ENCODE measurements at places on chromosomes 1 and 21.

DNA sequence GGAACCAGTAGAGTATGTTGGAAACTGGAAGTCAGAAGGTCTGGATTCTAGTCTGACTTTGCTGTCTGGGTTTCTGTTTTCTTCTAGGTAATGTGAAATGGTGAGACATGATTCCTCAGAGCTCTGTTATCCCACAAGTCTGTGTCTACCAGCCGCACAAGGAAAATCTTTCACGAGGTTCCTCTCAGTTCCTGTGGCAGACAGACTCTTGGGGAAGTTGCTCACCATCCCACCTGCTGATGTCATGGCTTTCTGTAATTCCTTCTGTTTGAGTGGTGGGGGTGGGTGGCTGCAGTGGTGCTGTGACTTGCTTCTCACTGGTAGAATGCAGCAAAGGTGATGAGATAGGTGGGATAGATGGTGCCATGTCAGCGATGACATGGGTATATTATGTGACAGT lies 17.1 kb upstream of the SCMH1 start:
- DNase-seq: no peak

- DNase-seq: no peak
These were observed 21.7 kb downstream of the BCAR3 start for GRCh38 chr1:93659822-93660503.

DNA sequence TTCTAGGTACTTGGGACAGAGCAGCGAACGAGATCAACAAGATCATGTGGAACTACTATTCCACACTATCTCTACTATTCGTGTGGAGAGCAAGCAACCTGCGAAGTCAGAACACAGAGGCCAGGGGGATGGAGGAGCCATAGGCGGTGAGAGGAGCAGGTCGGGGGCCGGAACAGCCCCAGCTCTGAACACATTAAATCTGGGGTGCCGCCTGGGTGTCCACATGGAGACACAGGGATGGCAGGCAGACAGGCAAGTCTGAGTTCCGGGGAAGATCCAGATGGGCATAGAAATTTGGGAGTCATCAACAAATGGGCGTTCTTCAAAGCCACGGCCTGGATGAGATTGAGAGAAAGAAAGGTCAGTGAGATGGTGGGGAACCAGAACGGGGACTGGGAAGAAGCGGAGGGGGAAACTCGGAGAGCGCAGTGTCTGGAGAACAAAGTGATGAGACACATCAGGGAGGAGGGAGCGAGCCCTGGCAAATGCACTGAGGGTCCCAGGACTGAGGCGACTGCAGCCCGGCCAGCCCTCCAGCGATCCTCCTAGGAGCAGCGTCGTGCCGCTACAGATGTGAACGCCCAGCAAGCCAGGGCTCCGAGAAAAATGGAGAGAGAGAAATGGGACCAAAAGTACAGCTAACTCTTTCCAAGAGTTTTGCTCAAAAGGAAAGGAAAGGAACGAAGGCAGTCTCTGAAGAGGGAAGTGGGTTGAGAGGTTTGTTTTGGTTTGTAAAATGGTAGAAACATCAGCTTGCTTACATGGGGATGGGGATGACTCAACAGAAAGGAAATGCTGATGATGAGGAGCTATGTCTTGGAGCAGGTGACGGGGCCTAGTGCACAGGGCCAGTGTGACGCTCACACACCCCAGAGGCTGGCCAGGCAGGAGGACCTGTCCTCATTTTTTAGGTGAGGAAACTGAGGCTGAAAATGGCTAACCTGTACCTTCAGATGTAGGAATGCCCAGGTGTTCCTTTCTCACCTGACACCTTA lies 84.5 kb downstream of the GLIS1 start:
- no peak for DNase-seq

- DNase-seq: no peak
These were observed 38.1 kb upstream of the C1orf105 start for GRCh38 chr1:172382406-172382805.

GRCh38 chr1:156480411-156481192 lies 20.0 kb downstream of the MEF2D start:
- peak; percentile 62 for DNase-seq

- no peak for DNase-seq
These were observed 27.2 kb downstream of the RGS1 start for GRCh38 chr1:192602757-192603156.

GRCh38 chr1:97138515-97139032 lies 417.0 kb downstream of the PTBP2 start:
- no peak for DNase-seq

GRCh38 chr21:45745256-45745655 lies 101.7 kb downstream of the PCBP3 start:
- no peak for DNase-seq

- DNase-seq: no peak
These were observed 84.5 kb upstream of the GCLM start for GRCh38 chr1:93993731-93994130.

DNA sequence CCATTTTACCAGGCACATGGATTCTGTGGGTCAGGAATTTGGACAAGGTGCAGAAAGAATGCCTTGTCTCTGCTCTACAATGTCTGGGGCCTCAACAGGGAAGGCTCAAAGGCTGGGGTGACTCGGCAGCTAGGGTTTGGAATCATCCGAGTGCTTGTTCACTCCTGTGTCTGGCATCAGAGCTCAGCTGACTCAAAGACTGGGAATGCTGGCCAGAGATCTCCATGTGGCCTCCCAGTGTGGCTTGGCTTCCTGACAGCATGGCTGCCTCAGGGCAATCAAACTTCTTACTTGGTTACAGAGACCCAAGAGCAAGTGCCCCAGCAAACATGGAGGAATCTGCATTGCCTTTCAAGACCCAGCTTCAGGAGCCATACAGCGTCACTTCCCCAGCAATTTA lies 110.5 kb downstream of the TOMM20 start:
- no peak for DNase-seq

- no peak for DNase-seq
These were observed 14.0 kb upstream of the PAQR7 start for GRCh38 chr1:25889470-25889869.

- no peak for DNase-seq
These were observed 3.3 kb upstream of the DENND2D start for GRCh38 chr1:111203681-111204200.

DNA sequence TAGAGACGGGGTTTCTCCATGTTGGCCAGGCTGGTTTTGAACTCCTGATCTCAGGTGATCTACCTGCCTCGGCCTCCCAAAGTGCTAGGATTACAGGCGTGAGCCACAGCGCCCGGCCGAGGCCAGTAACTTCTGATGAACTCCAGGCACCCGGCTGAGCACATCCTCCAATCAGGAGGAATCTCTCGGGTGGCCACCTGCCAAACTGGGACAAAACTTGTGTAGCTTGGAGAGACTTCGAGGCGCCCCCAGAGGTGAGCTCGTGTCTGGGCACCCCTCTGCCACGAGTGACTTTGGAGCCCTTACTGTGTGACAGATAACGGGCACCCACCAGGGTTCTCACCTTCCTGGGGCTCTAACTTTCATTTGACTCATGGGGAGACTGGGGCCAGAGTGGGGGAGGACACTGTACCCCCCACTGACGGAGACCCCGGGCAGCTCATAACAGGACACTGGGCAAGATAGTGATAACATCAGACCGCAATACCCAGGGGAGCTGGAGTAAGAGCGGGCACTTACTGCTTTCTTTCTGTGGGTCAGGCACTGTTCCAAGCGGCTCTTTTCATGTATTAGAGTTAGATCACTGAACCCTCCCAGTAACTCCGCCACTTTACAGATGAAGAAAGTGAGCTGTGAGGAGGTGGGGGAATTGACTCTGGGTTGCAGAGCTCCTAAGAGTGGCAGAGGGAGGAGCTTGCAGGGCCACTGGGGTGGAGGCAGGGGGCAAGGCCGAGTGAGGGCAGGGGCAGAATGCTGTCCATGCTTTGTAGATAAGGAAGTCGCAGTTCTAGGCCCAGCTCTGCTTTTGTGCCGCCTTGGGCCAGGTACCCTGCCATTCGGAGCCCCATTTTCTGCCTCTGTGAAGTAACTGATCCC lies 1.9 kb upstream of the PADI2 start:
- no peak for DNase-seq

GRCh38 chr21:45405271-45405818 lies 380 bp downstream of the COL18A1 start:
- DNase-seq: no peak

- DNase-seq: no peak
These were observed 210.0 kb downstream of the ZC3H11B start for GRCh38 chr1:219402925-219403324.

GRCh38 chr1:228471762-228472398 lies 15.3 kb upstream of the RNF187 start:
- DNase-seq: peak; percentile 62

- DNase-seq: no peak
These were observed 4.9 kb upstream of the LAD1 start for GRCh38 chr1:201404055-201404454.

- DNase-seq: no peak
These were observed 1.3 kb downstream of the C1orf210 start for GRCh38 chr1:43284065-43284464.

DNA sequence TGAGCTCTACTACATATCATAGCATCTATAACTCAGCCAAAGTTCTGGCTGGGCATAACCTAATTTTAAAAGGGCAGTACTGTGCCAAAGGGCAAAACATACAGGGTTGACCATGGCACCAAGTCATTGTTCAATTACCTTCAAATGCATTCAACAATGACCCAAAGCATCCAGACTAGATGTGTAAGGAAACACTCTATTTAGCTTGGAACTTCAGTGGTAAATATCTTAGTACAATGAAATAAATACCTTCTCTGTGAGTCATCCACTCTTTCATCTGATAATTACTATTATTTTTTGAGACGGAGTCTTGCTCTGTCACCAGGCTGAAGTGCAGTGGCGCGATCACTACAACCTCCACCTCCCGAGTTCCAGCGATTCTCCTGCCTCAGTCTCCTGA lies 70.0 kb downstream of the NVL start:
- no peak for DNase-seq

DNA sequence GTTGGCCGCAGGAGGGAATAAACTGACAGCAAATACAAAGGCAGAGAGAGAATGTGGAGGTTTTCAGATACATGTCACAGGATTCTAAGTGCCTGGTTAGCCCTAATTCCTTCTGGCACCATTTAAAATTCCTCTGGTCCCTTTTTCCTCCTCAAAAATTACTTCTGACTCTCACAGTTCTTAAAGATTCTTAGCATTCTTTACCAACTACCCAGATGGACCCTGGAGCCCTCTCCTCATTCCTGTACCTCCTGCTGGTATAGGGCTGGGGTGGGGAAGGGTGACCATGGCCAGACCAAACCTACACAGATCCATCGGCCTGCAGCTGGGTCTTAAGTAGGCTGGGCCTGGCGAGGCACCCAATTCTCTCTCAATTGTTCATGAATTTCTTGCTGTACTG lies 7.2 kb downstream of the MKNK1 start:
- DNase-seq: no peak

GRCh38 chr21:31450980-31451379 lies 106.9 kb upstream of the TIAM1 start:
- DNase-seq: no peak

DNA sequence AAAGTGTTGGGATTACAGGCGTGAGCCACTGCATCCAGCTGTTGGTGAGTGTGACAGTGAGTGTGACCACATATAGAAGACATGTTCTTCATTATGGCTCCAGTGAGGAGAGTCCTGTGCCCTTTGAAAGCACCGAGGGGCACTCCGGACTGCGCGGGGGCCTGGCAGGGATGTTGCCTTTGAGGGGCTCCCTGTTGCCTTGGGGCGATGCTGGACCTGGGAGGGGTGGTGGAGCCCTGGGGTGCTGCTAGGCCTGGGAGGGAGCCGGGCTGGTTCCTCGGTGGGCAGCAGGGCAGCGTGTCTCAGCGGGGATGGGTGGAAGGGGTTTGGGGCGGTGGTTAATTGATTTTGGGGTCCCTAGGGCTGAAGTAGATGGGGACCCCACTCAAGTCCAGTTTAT lies 25.5 kb downstream of the CFAP74 start:
- no peak for DNase-seq

GRCh38 chr1:90318431-90318830 lies 323.5 kb downstream of the ZNF326 start:
- no peak for DNase-seq

DNA sequence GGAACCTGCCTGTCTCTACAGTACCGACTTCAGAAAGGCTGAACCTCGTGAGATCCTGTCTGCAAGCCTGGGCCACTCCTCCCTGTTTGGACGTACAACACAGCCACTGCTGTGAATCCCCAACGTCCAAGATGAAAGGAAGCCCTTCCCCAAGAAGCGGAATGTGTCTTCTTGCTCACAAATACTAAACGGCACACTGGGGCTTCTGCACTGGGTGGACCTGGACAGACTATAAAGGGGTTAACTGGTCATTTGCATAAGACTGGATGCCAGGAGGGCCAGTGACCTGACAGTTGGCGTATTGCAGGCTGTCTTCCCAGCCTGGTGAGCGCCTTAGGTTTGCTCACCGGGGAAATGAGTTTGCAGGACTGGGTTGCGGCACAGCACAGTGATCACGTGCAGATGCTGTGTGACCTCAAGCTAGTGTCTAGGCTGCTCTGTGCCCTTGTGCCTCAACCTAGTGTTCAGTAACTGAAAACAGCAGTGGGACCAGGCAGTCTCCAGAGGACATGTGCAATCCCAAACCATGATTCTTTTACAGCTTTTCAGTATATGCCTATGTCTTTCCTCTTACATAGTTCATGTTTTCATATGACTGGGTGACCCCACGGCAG lies 19.5 kb upstream of the AJAP1 start:
- DNase-seq: no peak

DNA sequence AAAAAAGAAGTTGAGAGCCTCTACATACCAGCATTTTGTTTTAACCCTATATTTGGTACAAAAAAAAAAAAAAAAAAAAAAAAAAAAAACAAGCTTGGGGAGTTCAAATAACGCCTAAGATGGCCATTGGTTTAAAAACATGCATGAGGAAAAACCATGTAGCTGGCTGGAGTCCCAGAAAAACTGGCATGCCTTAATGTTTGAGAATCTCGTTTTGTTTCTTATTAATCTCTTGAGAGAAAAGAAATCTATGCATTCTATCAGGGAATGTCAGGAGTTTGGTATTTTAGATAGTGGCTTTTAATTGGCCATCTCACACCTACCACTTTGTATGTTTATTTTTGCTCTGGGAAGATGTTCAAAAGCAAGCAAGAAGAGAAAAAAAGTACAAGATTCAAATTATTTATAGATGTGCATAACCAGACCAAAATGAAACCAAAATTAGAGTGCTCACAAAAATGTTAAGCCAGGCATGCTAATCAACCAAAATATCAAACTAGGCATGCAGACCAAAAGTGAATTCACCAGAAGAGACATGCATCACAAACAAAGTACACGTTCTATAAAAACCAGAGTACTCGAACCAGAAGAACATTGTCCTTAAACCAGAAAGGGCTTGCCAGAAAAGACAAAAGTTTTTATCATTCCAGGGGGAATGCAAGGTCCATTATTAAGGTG lies 156.6 kb downstream of the AK5 start:
- DNase-seq: no peak

GRCh38 chr1:156246241-156246780 lies 1.5 kb downstream of the PAQR6 start:
- no peak for DNase-seq

GRCh38 chr1:109805486-109806165 lies 41.9 kb upstream of the EPS8L3 start:
- DNase-seq: no peak

GRCh38 chr1:33925586-33925985 lies 61.7 kb downstream of the HMGB4 start:
- no peak for DNase-seq

- no peak for DNase-seq
These were observed 53.4 kb downstream of the SIPA1L2 start for GRCh38 chr1:232576537-232576936.

All from NCI-H1694 (cell line).